Thoracic aorta (tissue), 2 donors: ENCODE measurements at places on chromosomes 3 and 15.

DNA sequence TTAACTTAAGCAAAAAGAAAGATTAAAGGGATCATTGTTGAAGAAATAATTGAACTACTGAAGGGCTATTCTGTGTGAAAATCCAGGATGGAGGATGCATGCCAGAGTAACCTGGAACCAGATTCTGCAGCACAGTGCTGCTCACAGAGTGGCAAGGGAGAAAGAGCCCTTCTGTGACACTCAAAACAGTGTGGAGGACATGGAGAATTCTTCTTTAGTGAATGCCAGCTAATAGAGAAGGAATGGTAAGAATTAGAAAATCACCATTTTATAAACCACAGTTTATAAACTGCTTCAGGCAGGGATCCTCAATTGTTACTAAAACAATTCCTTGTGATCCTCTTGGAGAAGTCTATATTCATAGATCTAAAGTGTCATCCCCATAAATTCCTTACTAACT is 70.4 kb upstream of the ARHGEF26 start:
- no peak for DNase-seq

DNA sequence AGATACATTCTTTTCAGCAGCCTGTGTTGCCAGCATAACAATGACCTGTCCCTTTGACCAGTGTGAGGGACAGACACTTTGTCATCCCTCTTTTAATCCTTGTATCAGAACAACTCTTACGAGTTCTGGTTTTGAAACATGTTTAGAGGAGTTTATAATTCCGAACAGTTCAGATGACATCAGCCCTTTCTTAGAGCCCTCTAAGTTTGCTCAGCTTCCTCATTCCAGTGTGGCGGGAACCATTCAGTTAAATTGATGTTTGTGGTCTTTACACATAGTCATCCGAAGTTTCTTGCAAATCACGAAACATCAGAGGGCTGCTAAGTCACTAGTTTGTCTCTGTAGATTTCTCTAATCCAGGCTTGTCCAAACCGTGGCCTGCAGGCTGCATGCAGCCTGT is 102.5 kb downstream of the AKAP13 start:
- DNase-seq: no peak

DNA sequence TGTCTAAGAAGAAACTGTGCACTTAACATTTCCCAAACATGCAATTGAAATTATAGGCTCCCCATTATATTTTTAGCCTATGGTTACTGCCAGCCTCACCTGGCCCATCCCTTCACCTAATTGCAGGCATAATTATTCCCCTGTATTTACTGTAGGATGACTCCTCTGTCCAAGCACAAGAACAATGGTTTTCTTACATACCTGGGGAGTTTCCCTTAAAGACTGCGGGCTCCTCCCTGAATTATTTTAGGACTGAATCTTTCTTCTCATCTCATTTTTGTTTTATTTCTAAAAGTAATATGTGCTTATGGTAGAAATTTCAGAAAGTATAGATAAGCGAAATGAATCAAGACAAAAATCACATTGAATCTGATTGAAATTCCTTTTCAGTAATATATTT is 11.4 kb downstream of the TM4SF1 start:
- no peak for DNase-seq

DNA sequence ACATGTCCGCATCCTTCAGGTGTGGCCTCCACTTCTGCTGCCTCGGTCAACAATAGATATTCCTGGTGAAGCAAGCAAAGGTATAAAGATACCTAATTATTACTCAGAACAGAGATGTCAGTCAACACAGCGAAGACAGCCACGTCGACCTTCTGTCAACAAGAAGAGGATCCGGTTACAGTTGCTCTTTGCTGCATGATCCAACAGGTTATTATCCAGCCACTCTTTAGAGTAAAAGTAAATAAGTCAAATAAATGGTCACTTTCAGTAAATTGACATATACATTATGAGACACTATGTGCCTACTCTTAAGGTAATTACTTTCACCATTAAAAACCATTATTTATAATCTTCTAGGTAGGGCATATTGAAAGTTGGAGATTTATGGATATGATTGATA is 356.8 kb upstream of the ATP11B start:
- no peak for DNase-seq
